ENCODE measurements at places on chromosomes 2 and 18.

GRCh38 chr2:230008708-230009066 is 60.0 kb downstream of the SLC16A14 start:
- DNase-seq: no peak

GRCh38 chr2:220969348-220969747 is 602.8 kb downstream of the EPHA4 start:
- DNase-seq: no peak

DNA sequence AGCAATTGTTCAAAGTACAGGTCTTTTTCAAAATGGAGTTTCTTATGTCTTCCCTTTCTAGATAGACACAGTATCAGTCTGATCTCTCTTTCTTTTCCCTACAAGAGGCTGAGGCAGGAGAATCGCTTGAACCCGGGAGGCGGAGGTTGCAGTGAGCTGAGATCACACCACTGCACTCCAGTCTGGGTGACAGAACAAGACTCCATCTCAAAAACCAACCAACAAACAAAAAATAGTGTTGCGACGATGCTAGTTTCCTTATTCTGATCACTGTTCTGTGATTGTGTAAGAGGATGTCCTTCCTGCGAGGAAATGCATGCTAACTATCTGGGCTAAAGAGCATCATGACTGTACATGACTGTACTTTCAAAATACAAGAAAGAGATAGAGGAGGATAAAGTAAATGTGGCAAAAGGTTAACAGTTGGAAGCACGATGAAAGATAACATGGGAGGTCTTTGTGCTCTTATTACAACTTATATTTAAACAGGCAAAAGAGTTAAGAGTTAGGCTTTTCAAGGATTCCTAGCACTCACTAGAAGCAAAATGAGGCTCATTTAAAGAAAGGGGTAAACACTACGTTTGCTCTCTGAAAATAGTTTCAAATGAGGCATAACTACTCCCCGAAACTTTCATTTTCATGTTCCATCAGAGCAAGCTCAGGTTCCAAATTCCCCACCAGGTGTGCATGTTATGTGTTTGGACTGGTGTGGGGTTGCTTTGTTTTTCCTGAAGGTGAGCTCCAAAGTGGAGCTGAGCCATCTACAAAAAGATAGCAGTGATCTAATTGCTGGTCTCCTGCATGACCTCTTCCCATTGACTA is 23.8 kb downstream of the SOWAHC start:
- DNase-seq: no peak

GRCh38 chr2:17317439-17317976 is 200.7 kb downstream of the RAD51AP2 start:
- no peak for DNase-seq

DNA sequence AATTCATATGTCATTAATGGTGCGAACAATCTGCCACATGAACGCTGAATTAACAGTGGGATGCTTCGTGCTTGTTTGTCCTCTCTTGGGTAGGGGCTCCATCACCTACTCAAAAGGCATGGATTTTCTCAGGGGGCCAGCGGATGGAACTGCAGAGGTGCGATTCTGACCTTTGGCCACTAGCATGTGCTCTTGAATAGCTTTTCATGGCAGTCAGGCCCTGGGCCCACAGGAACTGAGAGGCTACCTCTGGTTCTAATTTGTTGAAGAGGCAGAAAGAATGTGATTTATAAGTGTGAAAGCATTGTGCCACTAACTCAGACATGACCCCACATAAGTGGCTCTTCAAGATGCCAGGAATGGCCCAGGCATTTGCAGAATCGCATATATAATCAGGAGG is 283.2 kb downstream of the INSIG2 start:
- no peak for DNase-seq

GRCh38 chr2:231526341-231527090 is 3.7 kb downstream of the NMUR1 start:
- DNase-seq: no peak

- no peak for DNase-seq
Observed at GRCh38 chr2:1639086-1639858, 105.0 kb downstream of the PXDN start.

DNA sequence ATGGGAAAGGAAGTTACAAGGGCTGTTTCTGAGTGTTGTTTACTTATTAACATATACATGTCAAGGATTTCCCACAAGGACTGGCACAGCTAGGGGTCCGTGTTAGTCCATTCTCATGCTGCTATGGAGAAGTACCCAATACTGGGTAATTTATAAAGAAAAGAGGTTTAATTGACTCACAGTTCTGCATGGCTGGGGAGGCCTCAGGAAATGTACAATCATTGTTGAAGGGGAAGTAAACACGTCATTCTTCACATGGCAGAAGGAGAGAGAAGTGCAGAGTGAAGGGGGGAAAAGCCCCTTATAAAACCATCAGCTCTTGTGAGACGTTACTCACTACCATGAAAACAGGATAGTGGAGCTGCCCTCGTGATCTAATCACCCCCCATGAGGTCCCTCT is 128.9 kb upstream of the CELF4 start:
- no peak for DNase-seq

DNA sequence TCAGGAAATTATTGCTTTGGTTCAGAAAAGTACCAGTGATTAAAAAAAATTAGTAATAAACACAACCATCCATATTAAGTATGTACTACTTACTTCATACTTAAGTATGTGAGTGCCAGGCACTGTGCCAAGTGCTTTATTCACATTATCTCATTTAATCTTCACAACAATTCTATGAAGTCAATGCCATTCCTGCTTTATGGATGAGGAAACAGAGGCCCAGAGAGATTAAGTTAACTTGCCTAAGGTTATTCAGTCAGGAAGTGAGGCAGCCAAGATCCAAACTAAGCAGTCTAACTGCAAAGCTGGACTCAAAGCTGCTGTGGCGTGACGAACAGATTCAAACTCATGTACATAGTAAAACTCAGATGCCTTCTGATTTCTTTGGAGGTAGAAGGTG is 22.3 kb downstream of the DTNB start:
- no peak for DNase-seq

DNA sequence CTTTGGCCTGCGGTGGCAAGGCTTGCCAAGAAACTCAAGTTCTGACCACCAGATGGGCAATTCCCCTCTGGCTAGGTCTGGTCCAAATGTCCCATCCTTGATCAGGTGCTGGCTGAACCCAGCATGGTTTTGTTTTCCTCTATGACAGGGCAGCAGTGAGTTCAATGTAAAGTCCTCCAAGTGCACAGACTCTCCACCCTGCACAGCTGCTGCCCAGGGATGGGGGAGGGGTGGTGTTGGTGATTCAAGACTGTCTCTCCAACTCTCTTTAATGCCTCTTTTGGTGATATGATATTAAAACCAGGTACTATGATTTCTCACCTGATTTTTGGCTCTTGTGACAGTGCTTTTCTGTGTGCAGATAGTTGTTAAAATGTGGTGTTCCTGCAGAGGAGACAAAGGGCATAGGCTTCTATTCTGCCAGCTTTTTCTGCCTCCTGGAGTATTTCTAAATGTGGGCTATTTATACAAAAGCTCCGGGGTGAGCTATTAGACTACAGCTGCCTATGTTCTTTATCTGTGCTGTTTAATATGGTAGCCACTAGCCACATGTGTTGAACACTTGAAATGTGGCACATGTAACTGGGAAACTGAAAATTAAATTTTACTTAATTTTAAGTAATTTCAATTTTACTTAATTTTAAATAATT is 64.0 kb upstream of the STK39 start:
- no peak for DNase-seq

GRCh38 chr2:127050803-127051115 is 56.2 kb downstream of the BIN1 start:
- no peak for DNase-seq

GRCh38 chr2:228507870-228508269 is 326.4 kb upstream of the SPHKAP start:
- no peak for DNase-seq

DNA sequence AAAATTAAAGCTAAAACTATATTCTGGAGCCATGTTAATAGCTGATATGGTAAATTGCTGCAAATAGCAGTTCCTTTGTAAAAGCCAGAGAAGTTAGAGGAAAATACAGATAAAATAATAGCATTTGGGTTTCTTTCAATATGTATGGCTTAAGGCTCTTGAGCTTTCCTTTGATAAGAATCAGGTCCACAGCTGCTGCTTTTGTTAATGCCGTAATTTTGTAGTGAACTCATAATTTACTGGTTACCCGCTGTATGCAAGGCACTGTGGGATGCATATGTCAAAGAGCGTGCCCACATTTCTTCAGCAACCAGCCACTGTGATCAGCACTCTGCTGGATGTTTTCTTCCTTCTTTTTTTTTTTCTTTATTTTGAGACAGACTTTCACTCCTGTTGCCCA is 79.1 kb downstream of the MOGAT1 start:
- no peak for DNase-seq

DNA sequence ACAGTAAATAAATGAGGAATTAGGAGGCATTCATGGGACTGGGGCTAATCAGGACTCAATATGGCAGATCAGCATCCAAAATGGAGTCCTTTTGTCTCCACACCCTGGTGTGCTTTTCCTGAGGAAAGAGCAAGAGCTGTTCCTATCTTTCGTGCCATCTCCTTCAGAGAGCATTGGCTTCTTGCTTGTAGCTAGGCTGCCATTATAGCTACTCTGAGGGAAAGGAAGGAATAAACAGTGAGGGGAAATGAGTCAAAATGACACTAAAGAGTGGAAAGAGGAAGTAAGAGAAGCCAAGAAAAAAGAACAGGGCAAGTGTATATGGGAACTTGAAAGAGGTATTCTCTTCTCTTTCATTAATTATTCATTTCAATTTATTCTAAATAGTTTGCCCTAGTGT is 8.4 kb upstream of the NMI start:
- DNase-seq: no peak

- DNase-seq: no peak
Observed at GRCh38 chr18:59238385-59238784, 18.4 kb downstream of the GRP start.

DNA sequence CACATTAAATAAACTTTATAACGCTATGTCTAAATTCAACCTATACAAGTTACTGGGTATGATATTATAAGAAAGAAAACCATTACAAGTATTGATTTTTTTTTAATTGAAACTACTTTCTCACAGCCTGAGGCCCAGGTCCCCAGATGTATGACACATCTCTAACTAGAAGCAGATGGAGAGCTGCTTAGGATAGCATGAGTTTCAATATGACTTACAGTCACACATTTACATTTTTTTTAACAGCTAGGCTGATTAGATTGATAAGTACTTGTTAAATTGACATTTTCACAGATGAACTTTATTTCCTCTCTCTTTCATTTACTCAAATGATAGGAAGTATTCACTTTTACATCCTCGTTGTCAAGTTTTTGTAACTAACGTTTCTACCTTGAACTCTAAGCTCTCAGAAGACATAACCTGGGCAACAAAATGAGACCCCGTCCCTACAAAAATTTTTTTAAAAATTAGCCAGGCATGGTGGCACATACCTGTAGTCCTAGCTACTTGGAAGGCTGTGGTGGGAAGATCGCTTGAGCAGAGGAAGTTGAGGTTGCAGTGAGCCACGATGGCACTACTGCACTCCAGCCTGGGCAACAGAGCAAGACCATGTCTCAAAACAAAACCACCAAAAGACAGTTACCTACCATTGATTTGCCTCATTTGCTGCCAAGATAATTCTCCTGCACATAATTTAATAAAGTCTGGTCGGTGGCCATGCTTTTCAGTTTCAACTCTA is 52.4 kb downstream of the STK39 start:
- DNase-seq: no peak

GRCh38 chr2:72934683-72935610 is 17.6 kb downstream of the EMX1 start:
- no peak for DNase-seq

DNA sequence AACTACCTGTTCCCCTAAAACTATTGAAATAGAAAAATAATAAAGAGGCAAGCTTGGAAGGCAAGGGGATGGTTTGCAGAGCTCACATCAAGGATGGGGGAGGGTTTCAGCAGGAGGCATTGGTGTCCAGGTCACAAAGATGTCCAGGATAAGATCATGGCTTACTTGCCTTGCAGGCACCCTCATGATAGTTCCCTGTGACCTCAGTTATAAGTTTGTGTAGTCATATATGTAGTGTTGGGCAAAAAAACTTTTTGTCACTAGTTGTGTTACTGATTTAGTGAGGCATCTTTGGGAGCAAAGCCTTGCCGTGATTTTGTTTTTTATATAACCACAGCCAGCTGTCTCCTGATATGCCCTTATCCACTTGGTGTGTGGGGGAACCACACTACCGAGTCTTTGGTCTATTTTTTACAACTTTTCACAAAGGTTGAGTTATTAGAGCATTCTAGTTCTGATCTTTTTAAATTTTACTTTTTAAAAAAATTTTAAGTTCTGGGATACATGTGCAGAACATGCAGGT is 53.3 kb downstream of the IL1R2 start:
- DNase-seq: no peak

DNA sequence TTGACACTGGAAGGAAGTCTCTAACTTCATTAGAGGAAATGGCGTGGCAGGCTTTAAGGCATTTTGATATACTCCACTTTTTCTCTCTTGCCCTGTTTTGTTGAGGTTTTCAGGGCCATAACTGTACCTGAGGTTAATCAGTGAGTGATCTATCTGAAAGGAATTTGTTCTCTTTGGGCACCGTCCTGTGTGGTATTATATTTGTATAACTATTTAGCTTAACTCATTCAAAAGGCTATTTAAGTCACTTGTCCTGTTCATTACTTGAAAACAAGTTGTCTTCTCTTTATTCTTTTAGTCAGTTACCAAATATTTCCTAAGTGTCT is 180.4 kb downstream of the NEDD4L start:
- no peak for DNase-seq

GRCh38 chr2:200396781-200397242 is 90.3 kb downstream of the SPATS2L start:
- DNase-seq: no peak

GRCh38 chr2:188130317-188130716 is 161.4 kb upstream of the GULP1 start:
- DNase-seq: no peak

DNA sequence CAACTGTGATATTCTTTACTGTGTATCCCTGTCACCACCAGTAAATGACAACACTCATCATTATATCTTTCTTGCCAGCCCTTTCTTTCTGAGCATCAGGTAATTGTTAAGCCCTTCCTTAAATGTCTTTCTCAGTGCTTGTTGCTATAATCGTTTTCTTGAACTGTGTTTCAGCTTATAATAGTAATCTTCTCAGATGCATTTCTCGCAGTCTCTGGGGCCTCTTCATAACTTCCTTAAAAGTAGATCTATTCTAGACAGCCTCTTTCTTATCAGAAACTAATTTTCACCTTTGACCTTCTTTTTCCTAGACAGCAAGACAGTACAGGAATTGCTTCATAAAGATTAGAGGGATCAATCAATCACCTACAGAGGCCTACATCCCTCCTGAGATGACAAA is 648.1 kb downstream of the CPS1 start:
- no peak for DNase-seq

GRCh38 chr2:129849559-129850160 is 129.8 kb upstream of the RAB6C start:
- DNase-seq: peak; percentile 45

Measured in putamen (tissue), 1 donor.